ENCODE measurements at places on chromosomes 6 and 20. TPM values are rescaled to one million over a fixed set of nuclear protein-coding genes. Genes with fewer than 3 reads are reported as not detected.

Gene SGK2
- total RNA-seq = 8.5 TPM

Gene CCN2
- total RNA-seq = 50.2 TPM

- no peak for DNase-seq
Measured at GRCh38 chr6:9334979-9335378, 899.6 kb upstream of the SLC35B3 start.

GRCh38 chr6:27242589-27243265 lies 4.8 kb upstream of the PRSS16 start:
- no peak for DNase-seq

GRCh38 chr6:112594886-112595594 lies 247.9 kb downstream of the RFPL4B start:
- no peak for DNase-seq

- no peak for DNase-seq
Measured at GRCh38 chr20:34544109-34544796, 14.3 kb upstream of the MAP1LC3A start.

DNA sequence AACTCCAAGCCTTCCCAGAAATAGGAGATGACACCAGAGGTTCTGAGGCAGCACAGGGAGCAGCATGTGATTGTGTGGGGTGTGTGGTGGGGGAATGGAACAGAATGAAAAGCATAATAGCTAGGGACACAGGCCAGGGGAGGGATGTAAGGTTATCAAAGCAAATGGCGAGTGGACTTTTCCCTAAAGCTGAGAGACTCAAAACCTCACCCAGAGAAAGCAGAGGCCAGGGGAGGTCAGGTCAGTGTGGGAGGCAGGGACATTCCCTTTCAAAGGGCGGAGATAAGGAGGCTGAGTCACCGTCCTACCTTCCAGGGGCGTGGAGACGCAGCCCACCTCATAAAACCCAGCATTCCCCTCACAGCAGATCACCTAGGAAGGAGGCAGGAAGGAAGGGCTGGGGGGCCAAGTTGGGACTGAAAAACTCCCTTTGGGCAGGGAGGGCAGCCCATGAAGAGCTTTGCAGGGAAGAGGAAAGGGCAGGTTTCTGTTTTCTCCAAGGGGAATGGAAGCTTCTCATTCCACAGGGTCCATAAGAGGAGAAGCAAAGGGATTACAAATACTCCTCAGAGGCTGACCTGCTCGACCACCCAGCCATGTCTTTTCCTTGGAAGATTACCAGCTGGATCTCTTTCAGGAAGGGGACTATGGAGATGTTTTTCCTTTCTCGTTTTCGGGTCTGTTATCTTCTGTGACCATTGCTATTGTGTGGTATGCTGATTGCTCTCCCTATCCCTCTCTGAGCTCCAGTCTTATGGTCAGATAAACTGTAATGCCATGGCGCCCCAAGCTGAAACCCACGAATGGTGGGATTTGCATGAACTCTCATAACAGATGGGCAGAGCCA lies 9.6 kb upstream of the LY6G5C start:
- no peak for DNase-seq

DNA sequence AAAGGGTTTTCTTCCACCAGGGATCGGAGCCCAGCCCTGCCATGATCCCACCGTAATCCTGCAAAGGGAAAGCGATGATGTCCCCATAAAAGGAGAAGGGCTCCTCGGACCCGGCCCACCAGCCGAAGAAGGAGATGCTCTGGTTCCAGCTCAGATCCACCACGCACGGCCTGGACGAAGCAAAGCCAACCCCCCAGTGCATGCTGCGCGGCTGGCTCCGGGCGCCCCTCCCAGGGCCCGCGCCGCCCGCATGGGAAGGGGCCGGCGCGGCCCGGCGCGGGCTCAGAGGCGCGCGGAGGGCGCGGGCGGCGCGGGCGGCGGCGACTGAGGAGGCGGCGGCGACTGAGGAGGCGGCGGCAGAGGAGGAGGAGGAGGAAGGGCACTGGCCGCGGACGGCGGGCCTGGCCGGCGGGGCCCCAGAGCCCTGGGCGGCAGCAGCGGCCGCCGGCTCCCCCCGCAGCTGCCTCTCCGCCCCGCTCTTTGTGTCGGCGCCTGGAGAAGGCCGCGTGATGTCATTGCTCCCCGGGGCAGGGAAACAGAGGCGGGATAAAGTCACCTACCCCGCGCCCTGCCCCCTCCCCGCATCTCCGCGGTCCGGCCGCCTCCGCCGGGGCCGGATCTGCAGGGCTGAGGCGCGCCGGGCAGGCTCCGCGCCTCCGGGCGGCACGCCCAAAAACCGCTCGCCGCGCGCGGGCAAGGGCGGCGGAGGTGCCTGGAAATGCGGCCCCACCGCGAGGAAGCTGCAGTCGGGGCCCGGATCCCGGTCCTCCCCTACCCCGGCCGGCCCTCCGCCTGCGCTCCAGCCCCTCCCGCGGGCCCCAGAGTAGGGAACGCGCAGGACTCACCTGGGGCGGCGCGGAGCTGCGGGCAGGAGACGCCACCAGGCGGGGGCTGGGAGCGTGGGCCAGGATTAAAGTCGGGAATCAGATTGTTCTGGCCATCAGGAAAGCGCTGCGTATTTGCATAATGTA lies at the start of gene FAXC:
FAXC (minus strand) TSS at position 504 of the 971 bp plus-strand sequence; CDS start at position 202, 302 bp downstream.
- peak; percentile 38 for DNase-seq

GRCh38 chr6:165617528-165617927 lies 45.5 kb downstream of the PDE10A start:
- DNase-seq = no peak

Gene HSPA1L
- 30.3 TPM for total RNA-seq
